ENCODE measurements at places on chromosomes 2 and 18. TPM values are rescaled to one million over a fixed set of nuclear protein-coding genes. Genes with fewer than 3 reads are reported as not detected.

HOXD3 gene
- 0.18 TPM for total RNA-seq

SIX2 gene
- total RNA-seq: 2.0 TPM

ANKRD30BL gene
- not detected for total RNA-seq

CDH2 gene
- 60.1 TPM for total RNA-seq

LDLRAD4 gene
- total RNA-seq: 1.7 TPM

RESP18 gene
- total RNA-seq: not detected

SCN9A gene
- 1.9 TPM for total RNA-seq

UGT1A4 gene
- total RNA-seq: 0.07 TPM

PNPT1 gene
- total RNA-seq: 38.2 TPM

SESTD1 gene
- total RNA-seq: 27.2 TPM

ZCCHC2 gene
- total RNA-seq: 7.5 TPM

KIF5C gene
- 0.46 TPM for total RNA-seq

SNED1 gene
- total RNA-seq: 0.83 TPM

MAL gene
- 0.20 TPM for total RNA-seq
